Activated CD8-positive, alpha-beta T cell treated with anti-CD3 and anti-CD28 coated beads, Interleukin-2, amount 10 ng/mL, durations not matched to agents 7 days and 5 days (primary cell): ENCODE measurements at places on chromosomes 11 and 22. TPM values are rescaled to one million over a fixed set of nuclear protein-coding genes. Genes with fewer than 3 reads are reported as not detected.

DNA sequence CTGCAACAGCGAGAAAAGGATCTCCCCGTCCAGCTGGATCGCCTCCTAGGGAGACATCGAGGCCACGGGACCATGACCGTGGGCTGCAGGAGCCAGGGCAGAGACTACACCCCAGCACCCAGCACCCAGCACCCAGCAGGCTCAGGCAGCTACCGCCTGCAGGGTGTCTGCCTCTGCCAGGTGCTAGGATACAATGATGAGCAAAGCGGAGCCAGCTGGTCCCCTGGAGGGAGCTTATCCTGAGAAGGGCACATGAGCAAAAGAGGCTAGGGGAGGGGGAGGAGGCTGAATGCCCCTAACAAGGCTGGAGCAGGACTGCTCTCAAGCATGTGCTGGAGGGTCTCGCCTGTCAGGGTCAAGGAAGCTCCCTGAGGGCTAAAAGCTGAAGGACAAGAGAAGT lies 4.8 kb upstream of the CASTOR1 start:
- H3K4me3 ChIP-seq, result no peak overlapping the region
- peaks cover 60% of the 10 kb centered on the region for H3K36me3 ChIP-seq
- peaks cover 59% of the 10 kb centered on the region for H3K4me1 ChIP-seq
- no peak overlapping the region for H3K27ac ChIP-seq
- DNase-seq, result no peak
- no peaks in the 10 kb centered on the region for H3K27me3 ChIP-seq

Gene KBTBD3
- total RNA-seq, result 7.7 TPM

Gene BTG4
- total RNA-seq, result not detected

Gene NUP98
- 106 TPM for total RNA-seq

Gene EWSR1
- 323 TPM for total RNA-seq

DNA sequence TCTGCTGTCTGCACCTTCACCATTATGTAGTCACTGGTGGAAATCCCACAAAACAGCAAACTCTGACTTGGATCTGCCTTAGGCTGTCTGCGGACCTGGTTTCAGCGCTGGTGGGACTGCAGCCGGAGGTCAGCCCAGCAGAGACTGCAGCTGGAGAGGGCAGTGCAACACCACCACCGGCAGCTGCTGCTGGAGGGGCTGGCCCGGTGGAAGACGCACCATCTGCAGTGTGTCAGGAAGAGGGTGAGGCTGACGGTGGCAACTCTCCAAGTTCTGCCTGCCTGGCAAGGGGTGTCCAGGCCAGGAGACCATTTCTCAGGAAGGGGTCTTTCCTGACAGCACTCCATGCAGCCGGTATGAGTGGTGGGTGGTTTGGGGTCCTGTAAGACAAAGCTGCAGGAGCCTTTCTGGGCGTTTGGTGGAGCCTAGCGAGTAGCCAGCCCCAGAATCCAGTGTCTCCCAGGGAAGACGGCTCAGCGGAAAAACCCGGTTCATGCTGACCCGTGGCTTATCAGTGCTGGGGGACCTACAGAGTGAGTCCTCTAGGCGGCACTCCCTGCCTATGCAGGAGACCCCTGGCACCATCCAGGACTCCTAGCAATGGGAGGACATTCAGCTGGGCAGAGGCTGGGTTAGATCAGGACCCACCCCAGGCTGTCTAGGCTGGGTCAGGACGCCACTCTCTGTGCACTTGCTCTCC lies 50.8 kb downstream of the PISD start:
- DNase-seq, result no peak
- peaks cover 40% of the 10 kb centered on the region for H3K36me3 ChIP-seq
- H3K4me3 ChIP-seq, result no peak overlapping the region
- peak overlapping the region; percentile 30 for H3K27ac ChIP-seq
- peaks cover 12% of the 10 kb centered on the region for H3K4me1 ChIP-seq
- H3K27me3 ChIP-seq, result no peaks in the 10 kb centered on the region

Gene CTSW
- total RNA-seq, result 381 TPM

GRCh38 chr11:121717296-121717695 lies 264.5 kb upstream of the SORL1-AS1 start:
- H3K27ac ChIP-seq, result no peak overlapping the region
- no peaks in the 10 kb centered on the region for H3K36me3 ChIP-seq
- no peak for DNase-seq
- no peak overlapping the region for H3K4me3 ChIP-seq

GRCh38 chr11:12694183-12694531 lies 19.9 kb downstream of the TEAD1 start:
- no peak overlapping the region for H3K27ac ChIP-seq
- H3K4me3 ChIP-seq, result no peak overlapping the region
- no peak for DNase-seq
- peaks cover 11% of the 10 kb centered on the region for H3K4me1 ChIP-seq

DNA sequence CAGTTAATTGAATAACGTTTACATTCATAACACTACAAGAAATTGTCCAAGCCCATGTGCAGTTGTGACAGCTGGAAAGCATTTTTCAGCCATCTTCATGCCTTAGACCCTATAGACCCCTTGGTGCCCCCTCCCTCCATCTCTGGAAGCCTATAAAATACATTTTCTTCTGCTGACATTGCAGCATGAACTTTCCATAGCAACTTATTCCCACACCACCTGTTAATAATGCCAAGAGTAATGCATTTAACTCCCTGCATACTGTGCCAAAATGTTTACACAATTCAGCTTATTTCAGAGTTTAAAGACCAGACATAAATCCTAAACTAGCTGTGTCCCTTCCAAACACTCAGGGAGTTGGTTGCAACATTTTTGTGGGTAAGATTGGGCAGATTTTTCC lies 143.0 kb upstream of the ARHGAP20 start:
- peaks cover 2% of the 10 kb centered on the region for H3K27me3 ChIP-seq
- no peak for DNase-seq
- H3K36me3 ChIP-seq, result no peaks in the 10 kb centered on the region
- no peak overlapping the region for H3K4me3 ChIP-seq
- H3K4me1 ChIP-seq, result no peaks in the 10 kb centered on the region

DNA sequence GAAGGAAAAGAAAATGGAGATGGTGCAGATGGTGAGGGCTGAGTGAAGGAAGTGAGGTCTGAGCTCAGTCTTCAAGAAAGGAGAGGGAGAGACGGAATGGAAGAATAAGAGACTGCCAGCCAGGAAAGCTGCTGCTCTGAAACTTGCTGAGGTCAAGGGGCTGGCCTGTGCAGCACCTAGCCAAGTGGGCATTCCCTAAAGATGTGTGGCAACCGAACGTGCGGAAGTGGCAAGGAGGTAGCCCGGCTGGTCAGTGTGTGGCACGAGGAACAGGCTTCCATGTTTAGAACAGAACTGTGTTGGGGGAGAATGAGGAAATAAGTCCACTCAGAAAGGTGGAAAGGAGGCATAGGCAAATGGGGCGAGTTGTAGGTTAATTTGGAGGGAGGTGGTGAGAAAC lies 7.6 kb upstream of the IGSF9B start:
- peaks cover 9% of the 10 kb centered on the region for H3K4me1 ChIP-seq
- H3K27ac ChIP-seq, result no peak overlapping the region
- DNase-seq, result no peak
- H3K36me3 ChIP-seq, result no peaks in the 10 kb centered on the region
